ENCODE measurements at places on chromosomes 11 and 22.

GRCh38 chr11:63459586-63459985 is 31.4 kb downstream of the PLAAT5 start:
- no peak for DNase-seq

- no peak for DNase-seq
Observed at GRCh38 chr11:61417670-61418069, 12.1 kb downstream of the CPSF7 start.

GRCh38 chr22:29167032-29167911 is 38.4 kb upstream of the EMID1 start:
- DNase-seq, result no peak

- DNase-seq, result no peak
Observed at GRCh38 chr11:117984476-117984875, 1.7 kb upstream of the IL10RA start.

DNA sequence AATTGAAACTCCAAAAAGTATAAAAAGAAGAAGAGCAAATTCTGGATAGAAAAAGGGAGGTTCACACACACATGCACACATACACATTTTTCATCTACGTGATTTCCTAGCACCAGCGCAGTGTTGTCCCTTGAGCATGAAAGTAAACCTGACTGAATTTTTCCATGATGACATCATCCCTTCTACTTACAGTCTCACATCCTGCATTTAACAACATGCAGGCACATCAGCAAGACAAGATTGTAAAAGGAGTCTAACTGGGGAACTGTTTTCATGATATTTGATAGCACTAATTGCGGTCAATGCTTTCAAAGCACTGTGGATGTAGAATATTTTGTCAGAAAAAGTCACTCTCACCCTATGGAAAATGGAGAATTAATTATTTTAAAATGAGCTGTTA is 36.6 kb downstream of the GAS2 start:
- DNase-seq, result no peak

DNA sequence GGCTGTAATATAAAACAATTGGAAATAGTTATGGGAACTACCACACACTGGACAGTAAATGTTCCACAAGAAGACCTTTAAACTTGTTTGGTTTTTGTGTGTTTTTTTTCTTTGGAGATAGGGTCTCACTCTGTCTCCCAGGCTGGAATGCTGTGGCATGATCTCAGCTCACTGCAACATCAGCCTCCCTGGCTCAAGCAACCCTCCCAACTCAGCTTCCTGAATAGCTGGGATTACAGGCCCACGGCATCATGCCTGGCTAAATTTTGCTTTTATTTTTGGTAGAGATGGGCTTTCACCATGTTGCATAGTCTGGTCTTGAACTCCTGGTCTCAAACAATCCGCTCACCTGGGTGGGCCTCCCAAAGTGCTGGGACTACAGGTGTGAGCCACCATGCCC is 121.0 kb downstream of the MPPED2 start:
- no peak for DNase-seq

GRCh38 chr11:69656536-69657455 is 15.8 kb downstream of the CCND1 start:
- DNase-seq, result no peak

DNA sequence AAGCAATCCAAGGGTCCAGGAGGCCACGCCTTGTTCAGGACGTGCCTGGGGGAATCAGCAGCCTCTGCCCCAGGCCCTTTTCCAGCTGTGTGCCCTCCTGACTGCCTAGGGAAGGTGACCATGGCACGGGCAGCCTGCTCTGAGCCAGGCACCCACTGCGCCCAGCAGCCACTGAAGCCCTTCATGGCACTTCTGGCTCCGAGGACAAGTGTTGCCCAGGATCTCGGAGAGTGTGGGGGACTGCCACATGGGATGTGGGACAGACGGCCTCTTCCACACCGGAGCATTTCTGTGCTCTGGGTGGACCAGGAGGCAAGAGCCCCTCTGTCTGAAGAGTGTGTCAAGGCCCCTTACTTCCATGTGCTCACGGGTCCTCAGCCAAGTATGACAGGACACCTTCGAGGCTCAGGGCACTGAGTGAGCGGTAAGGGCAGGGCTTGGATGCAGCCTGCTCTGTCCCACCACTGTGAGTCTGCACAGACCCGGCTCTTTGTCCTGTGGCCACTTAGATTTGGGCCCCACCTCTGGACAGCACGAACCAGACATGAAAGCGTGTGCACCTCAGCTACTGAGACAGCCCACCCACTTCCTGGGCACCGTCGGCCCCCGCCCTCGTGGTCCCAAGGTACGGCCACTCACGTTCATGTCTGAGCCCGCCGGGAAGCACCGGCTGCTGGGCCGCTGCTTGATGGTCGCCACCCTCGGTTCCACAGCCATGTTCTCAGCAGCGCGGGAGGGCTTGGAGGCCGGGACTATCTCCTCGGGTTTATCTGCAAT is 93.6 kb downstream of the CTTN start:
- no peak for DNase-seq

GRCh38 chr11:37320921-37321320 is 722.9 kb upstream of the RAG2 start:
- DNase-seq, result no peak

DNA sequence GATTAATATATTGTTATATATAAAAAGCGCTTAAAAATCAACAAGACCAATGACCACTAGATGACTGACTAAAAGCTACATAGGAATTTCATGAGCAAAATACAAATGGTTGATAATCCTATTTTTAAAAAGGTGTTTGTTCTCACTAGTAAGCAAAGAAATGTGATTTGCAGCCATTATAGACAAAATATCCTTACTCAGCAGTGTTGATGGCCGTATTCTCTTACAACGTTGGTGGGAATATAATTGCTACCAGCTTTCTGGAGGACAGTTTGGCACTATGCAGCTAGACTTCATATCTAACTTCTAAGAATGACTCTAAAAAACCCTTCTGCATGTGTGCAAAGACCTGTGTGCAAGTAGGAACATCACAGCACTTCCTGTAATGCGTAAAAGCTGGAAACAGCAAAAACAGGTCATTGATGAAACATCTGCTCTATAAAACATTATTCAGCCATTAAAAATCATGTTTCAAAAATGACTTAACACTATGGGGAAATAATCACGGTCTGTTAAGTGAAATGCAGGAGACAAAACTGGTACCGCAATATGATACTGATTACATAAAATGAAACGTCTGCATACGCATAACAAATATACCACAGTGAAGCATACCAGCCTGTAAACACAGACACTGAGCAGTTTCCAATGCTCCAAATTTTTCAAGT is 70.1 kb upstream of the LINC01488 start:
- no peak for DNase-seq

GRCh38 chr11:113019711-113020110 is 58.5 kb downstream of the NCAM1 start:
- no peak for DNase-seq

GRCh38 chr11:639332-639955 is 2.4 kb downstream of the DRD4 start:
- no peak for DNase-seq

GRCh38 chr11:102389253-102389652 is 42.2 kb downstream of the BIRC2 start:
- DNase-seq, result no peak

DNA sequence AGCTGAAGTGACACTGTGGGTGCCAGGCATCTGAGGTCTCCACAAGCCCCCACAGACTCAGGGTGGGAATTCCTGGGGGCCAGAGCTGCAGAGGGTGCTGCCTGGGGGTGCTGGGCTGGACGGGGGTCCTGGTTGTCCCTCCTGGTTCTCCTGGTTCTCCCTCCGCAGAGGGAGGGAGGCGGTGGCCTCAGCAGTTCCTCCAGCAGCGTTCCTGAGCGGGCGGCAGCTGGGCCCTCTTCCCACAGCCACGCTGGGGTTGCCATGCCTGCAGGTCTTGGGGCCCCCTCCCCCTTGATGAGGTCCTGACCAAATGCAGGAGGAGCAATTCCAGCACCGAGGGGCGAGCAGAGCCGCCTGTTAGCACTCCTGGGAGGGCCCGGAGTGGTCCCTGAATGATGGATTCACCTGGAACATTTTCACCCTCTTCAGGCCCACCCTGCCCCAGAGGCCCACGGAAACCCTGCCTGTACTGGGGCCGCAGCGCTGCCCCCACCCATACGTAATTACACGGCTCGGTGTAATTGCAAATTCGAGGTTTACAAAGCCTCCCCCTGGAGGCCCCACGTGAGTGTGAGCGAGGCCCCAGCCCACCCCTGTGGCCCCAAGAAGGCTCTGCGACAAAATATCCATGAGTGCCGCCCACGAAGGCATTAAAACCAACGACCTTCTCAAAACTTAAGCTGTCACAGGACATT is 635 bp downstream of the C11orf21 start:
- no peak for DNase-seq

- DNase-seq, result no peak
Observed at GRCh38 chr22:44523981-44524759, 26.1 kb upstream of the RTL6 start.

DNA sequence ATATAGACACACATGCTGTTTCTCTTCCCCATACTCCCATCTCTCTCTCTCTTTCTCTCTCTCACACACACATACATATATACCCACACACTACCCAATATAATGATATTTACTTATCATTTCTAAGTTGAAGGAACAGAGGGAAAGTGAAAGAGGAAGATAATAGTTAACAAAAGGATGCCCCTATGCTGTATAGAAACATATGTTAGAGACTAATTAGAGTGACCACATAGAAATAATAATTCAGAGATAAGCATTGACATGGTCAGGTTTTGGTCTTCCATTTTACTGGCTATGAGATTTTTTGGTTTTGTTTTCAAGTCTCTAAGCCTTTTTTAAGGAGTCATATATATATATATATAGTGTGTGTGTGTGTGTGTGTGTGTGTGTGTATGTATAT is 445.7 kb upstream of the CHORDC1 start:
- DNase-seq, result no peak

DNA sequence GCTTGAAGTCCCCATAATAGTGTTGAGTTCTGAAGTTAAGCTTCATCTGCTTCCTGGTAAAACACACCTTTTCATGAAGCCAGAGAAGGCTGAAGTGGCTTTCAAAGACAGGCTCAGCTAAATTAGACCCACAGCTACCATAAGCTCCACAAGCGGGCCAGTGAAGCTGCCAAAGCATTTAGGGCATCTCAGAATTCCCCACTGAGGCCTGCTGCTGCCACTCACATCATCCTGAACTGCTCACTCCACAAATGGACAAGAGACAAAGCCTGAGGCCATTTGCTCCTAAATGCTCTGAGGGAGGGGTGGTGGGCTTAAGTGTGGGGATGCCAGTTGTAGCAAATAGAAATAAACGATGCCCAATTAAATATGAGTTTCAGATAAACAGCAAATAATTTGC is 14.6 kb downstream of the CCDC83 start:
- DNase-seq, result no peak

GRCh38 chr22:20909543-20910303 is 7.5 kb upstream of the CRKL start:
- no peak for DNase-seq

- DNase-seq, result no peak
Observed at GRCh38 chr11:8768625-8769333, 86.2 kb downstream of the RPL27A start.
